ENCODE measurements at places on chromosomes 1 and 21.

DNA sequence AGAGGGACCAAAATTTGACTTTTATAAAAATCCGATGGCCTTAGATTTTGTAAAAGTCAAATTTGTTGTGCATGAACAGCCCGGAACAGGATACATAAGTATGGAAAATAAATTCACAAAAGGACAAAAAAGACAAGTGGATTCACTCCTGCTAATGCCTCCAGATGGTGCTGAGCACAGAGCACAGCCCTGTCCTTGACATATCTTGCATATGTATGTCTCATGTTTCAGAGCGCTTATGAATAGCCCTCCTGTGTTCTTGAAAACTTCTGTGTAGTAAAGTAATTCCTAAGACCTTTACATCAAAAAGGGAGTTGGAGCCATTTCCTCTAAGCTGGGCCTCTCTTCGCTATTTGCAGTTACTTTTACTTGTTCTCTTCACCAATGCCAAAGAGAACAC is 110.7 kb upstream of the RAB3GAP2 start:
- no peak for DNase-seq

DNA sequence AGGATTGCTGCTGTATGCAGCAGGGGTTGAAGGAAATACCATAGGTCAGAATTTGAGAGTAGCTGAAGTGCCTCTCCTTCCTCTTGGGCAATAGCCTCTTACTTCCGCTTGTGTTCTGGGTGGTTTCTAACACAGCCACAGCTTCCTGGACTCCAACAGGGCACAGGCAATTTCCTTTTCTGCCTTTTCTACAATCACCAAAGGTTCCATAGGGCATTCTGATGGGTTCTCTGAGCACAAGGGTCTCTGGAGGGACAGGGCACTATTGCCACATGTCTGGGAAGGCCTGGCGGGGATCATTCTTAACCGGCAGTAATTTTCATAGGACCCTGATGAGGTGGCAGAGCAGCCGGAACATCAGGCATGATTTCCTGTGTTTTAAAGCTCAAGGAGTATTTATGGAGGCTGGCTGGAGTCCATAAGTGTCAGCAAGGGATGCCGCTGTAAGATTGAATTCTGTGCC is 5.5 kb upstream of the AGTRAP start:
- DNase-seq, result no peak

DNA sequence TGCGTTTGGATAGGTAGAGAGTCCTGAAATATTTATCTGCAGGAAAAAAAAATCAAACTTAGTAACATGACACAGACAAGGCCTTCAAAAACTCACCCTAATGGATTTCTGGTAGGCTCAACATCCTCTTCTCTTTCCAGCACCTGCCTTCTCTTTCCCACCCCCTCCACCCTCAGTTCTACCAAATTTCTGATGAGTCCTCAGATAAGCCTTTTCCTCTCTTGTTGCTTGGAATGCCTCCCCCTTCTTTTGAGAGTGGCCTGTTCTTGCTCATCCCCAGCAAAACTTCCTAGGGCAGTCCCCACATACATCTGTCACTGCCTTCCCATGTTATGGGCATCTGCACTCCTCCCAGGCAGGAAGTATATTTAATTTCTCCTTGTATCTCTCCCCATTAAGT is 7.6 kb upstream of the LBR start:
- DNase-seq, result no peak

DNA sequence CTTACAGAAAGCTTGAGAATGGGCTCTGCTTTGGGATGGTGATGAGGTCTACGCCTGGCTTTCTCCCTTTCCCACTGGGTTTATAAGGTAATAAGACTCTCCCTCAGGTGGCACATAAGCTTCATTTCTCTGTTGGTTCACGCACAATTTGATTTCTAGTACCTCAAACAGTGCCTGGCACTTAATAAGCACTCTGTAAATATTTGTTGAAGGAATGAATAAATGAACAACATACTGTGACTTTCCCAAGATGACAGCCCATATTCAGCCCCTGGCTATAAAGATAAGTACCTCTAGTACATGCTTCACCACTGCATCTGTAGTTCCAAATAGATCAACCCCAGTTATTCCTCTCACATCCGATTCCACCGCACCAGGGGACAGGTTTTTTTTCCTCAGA is 17.8 kb downstream of the COPA start:
- no peak for DNase-seq

GRCh38 chr1:171742577-171742922 is 685 bp upstream of the VAMP4 start:
- peak; percentile 6 for DNase-seq

DNA sequence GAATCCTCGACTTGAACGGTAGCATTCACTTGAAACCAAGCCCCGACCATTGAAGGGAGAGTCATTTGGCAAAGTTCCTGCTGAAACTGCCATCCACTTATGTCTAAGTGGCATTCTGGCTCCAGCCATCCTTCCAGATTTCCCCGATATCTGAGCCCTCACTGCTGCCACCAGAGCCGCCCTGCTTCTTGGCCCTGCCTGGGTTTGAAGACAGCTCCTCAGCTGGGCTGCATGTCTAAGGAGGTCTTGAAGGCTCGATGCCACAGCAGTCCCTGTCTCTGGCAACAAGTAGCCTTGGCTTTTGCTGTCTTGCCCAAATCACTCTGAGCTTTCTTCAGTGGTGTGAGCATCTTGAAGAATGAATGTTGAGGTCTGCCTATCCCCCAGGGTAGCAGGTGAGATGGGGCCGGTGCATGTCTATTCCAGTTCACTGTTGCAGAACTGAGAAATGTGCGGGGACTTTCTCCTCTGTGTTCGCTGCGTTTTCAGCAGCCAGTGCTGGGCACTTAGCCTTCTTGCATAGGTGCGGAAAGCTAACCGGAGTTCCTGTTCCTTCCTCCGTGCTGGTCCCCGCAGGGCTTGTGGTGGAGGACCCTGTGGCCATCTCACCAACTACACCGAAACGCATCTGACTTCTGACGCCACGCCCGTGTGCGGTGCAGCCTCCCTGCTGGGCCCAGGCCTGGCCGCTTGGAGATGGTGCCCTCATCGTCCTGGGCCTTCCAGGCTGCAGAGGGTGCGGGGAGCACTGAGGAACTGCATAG is 29.2 kb downstream of the MAN1C1 start:
- DNase-seq, result no peak

DNA sequence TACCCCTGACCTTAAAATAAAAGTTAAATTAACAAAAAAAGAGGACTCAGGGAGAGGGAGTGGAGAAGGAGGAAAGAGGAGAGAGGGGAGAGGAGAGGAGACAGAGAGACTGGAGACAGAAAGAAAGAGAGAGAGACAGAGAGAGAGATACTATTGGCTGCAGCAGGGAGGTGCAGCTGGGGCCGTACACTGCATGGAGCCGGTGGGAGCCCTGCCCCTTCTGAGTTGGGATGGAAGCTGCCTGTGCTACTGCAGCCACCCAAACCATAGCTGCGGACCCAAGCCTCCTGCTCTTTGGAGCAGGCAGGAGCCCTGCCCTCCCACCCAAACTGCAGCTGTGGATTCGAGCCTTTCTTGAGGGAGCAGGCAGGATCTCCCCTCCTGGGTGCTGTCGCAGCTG is 32.7 kb upstream of the HP1BP3 start:
- DNase-seq, result no peak

GRCh38 chr1:12511516-12512468 is 106.2 kb downstream of the DHRS3 start:
- DNase-seq, result no peak

DNA sequence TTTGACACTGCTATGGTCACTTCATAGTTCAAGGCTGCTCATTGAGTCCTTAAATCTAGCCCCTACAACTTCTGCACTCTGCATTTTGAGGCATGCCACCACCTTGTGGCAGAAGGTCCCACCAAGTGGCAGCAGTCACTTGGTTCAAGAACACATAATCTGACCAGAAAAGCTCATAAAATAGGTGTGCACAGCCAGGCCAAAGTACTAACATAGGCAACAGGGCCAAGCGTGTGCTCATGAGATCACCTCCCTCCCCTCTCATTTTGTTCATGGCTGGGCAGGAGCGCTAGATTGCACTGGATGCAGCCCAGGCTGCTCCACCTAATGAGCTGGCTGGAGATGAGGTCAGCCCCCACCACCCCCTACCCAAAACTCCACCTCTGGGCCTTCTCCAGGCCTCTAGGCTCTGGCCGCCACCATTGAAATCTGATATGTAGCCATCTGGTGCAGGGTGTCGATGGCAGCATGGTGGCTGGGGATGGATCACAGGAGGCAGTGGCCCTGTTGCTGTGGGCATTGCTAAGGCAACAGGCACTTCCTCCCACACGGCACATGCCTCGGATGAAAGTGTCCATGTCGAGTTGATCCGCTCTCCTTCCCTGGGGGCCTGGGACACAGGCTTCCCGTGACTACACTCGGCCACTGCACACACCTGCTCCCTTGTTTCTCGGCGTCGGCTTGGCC is 193.2 kb downstream of the TRABD2B start:
- DNase-seq, result no peak

GRCh38 chr1:182652933-182653332 is 31.5 kb downstream of the RGS8 start:
- no peak for DNase-seq

DNA sequence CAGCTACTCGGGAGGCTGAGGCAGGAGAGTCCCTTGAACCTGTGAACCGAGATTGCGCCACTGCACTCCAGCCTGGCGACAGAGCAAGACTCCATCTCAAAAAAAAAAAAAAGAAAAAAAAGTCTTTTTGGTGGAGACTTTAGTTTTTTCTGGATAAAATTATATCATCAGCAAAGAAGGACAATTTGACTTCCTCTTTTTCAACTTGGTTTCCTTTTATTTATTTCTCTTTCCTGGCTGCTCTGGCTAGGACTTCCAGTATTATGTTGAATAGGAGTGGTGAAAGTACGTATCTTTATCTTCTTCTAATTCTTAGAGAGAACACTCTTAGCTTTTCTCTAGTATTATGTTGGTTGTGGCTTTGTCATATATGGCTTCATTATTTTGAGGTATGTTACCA is 130.8 kb downstream of the PCBP3 start:
- no peak for DNase-seq

- DNase-seq, result no peak
Observed at GRCh38 chr1:30929135-30929889, 20.8 kb upstream of the SDC3 start.

DNA sequence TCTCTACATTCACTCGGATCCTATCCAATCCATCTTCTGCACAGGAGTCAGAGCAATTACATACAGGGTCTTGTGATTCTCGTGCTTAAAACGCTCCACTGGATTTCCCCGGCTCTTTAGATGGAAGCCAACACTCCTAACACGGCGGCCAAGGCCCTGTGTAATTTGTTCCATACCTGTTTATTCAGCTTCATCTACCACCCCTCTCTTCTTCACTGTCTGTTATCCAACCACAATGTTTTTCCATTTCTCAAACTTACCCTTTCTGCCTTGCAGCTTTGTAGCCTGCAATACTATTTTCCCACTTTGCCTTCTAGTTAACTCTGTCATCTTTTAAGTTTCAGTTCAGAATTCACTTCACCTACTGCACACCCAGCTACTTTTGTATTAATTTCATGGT is 249.6 kb upstream of the USP25 start:
- DNase-seq, result no peak

DNA sequence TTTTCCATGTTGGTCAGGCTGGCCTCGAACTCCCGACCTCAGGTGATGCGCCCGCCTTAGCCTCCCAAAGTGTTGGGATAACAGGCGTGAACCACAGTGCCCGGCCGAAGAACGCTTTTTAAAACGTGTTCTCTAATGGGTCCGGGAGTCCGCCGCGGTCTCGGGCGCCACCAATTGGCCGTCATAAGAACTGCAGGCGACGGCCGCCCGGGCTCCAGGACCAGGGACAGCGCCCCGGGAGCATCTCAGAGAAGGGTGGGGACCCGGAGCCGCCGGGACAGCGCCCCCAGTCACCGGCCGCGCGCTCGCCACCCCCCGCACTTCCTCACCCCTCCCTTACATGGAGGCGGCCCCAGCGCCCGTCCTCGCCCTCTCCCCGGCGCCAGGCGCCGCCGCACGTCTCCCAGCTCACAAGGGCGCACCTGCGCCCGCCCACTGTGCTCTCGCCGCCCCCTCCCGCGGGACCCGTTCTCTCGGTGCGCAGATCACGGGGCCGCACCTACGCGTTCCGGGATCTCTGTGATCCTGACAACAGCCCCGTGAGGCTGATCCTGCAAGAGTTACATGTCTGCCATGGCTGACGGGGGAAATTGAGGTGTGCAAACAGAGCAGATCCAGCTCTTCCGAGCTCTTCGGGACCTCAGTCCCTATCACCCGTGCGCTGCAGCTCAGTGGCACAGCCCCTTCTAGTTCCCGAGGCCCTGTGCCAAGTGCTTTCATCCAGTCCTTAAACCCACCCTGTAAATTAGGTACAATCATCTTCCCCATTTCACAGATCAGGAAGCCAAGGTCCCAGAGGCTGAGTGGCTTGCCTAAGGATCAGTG is 9.8 kb downstream of the RAP1GAP start:
- DNase-seq, result peak; percentile 53

DNA sequence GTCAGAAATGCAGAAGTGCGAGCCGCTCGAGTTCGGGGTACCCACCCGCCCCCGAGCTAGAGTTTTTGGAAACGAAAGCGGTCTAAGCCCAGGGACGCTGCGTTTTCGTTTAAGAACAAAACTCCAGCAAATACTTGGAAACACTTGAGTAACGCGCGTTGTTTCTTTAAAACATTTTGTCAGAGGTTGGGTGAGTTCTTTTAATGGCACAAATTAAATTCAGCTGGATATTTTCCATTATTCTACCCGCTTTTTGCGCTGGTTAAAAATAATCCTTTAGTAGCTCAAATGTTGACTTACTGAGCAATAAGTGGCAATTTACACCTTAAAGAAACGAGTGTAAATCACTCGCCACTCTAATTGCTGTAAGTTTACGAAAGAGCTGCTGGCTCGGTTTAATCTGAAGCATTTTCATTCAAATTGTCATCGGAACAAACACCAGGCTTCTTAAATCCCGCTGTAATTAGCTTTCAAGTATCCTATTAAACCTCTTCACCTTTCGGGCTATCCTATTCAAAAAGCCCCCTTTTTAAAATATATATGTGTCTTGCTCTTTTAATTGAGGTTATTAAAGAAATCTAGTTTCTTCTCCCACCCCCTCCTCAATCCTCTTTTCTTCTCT is 1.5 kb downstream of the LHX8 start:
- DNase-seq, result no peak

DNA sequence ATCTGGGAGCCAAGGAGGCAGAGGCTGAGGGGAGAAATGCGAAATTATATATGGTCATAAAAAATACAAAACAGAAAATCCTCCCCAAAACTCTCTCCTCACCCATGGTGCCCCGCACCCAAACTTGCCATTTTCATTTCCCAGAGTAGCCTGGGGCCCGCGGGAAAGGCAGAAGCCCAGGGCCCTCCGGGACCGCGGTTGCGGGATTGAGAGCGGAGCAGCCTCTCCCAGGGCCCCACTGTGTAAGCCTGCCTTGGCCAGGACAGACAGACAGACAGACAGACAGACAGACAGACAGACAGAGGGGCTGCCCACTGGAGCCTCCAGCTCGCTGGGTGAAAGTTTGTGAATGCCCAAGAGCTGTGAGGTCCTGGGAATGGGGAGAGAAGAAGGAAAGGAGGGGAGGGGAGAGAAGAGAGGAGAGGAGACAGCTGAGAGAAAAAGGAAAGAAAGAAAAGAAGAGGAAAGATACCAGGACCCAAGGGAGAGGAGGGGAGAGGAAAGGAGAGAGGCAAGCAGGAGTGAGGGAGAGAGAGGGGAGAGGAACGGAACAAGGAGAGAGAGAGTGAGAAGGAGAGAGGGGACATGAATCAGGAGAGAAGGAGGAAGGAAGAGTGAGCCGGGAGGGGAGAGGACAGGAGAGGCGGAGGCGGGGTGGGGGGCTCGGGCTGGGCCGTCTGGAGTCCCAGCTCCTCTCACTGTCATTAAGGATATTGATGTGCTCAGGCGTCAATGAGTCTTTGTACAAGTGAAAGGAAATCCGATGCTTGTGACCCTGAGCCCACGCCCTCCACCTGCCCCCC is 69.3 kb upstream of the CASZ1 start:
- no peak for DNase-seq

Measured in stimulated activated CD4-positive, alpha-beta T cell treated with anti-CD3 and anti-CD28 coated beads, Interleukin-2, amount 100 ng/mL, for 4 hours (primary cell).